HCT116 (cell line): ENCODE measurements at places on chromosomes 4 and X. TPM values are rescaled to one million over a fixed set of nuclear protein-coding genes. Genes with fewer than 3 reads are reported as not detected.

GRCh38 chr4:37388681-37389365, 144.3 kb downstream of the NWD2 start:
- DNase-seq: no peak

GRCh38 chrX:63713526-63713925, 71.5 kb downstream of the ARHGEF9 start:
- no peak for DNase-seq

DNA sequence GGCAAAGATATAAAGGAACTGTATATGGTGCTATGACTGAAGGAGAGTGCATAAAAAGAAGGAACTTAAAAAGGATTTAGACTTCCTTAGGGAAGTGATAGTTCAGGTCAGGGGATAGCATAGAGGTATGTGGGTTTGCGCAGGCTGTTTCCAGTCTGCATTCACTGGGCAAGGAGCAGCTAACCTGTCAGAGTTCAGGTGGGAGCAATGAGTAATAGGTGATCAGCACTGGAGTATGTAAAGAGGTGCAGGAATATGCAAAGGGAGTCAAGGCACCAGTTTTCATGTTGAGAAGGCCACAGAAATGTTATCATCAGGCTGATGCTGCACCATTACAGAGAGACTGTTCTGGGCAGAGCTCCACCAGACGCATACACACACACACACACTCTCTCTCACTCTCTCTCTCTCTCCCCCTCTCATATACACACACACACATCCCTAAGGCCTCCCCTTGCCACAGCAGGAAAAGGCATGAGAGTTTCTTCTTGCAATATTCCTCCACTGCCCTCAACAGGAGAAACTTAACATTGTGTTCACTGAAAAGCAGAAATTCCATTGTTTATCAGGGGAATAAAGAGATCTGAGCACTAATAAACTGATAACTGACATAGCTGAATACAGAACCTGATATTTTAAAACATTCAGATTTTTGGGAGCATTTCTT, 256.4 kb upstream of the GRID2 start:
- DNase-seq: no peak

DNA sequence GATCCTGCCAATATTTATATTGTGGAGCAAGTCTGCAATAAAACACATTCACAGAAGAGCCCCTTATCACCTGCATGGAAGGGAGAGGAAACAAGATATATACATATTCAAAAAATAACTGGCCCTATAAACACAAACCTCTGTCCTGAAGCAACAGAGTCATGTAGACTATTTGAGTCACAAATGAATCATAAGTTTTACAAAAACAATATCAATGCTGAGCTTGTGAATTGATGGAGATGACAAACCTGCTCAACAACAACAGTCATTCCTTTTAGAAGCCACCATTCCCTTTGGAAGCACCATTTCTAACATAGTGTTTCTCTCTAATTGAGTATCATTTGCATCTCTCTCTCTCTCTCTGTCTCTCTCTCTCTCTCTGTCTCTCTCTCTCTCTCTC, 313.9 kb downstream of the MID1IP1 start:
- no peak for DNase-seq

Gene MAGEB2
- 138 TPM for total RNA-seq

Gene TACR3
- total RNA-seq: not detected

Gene PAGE2
- not detected for total RNA-seq

Gene L1CAM
- total RNA-seq: 14.8 TPM

Gene ELMOD2
- 26.6 TPM for total RNA-seq
